Fibroblast of upper back skin (primary cell): ENCODE measurements at places on chromosomes 1 and 21.
A peak's percentile ranks its signal among the peaks of the same experiment; 100 is the strongest.

DNA sequence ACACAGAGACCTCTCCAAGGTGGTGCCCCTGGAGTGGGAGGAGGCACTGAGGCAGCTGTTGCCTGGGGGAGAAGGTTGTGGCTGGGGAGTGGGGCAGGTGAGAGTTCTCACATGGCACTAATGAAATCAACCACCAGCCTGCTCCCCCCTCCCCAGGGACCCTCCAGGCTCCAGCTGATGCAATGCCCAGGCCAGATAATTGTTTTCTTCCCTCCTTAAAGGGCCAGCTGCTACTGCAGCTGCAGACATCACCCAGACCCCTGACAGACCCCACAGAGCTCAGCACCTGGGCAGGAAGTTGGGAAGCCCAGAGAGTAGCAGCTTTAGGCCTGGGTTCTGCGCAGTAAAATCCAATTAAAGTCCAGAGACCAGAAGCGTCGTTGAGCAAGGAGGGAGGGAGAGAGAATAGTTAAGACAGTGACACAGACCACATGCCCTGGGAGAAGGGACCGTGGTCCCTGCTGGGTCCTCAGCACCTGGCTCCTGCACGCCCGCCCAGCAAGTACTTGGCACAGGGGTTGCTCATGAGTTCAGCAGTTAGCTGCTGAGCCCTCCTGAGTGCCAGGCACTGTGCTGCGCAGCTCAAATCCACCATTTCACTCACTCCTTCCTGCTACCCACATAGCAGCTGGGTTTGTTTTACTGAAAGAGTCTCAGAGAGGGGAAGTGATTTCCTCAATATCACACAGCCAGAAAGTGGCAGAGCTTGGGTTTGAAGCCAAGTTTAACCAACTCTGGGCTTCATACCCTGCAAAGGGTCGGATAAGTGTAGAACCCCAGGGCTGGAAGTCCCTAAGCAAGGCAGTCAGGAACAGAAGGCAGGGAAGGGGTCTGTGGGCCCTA, 1.9 kb downstream of the RIMS3 start:
- no peak for DNase-seq

- DNase-seq, result no peak
These were observed 25.1 kb upstream of the HTR1D start for GRCh38 chr1:23242414-23242813.

DNA sequence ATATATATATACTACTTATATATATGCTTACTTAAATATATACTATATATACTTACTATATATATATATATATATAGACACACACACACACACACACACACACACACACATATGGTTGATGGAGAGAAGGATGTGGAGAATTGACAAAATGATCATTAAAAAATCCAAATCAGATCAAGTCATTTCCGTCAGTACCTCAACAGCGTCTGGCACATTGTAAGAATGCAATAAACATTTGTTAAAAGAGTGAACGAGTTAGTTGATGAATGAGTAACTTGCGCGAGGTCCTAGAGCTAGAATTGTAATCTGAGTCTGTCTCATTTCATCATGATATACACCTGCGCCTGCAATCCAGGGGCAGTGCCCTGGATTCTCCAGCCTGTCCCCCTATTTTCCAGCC, 243.0 kb upstream of the MAP1LC3C start:
- no peak for DNase-seq

GRCh38 chr1:99152132-99152531, 112.2 kb upstream of the PLPPR4 start:
- no peak for DNase-seq

GRCh38 chr1:112950426-112950825, 5.6 kb downstream of the SLC16A1 start:
- no peak for DNase-seq

DNA sequence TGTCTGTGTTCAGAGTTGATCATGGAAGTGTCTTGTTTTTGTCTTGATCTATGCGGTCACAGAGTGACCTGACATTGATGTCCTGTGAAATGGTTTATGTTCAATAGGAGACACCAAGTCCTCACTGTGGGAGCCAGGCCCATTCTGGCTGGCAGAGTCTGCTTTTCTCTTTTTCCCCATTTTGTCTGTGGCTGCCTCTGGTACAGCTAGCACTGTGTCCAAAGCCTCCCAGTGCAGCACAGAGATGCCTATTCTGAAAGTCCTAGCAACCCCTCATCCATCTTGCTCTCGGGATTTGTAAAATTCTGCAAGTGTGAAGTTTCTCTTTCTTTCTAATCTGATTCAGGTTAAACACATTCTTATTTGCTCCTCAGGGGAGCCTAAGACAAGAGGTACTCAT, 14.3 kb downstream of the TNN start:
- DNase-seq, result no peak

- no peak for DNase-seq
These were observed 765 bp upstream of the HIPK1 start for GRCh38 chr1:113928187-113928930.

DNA sequence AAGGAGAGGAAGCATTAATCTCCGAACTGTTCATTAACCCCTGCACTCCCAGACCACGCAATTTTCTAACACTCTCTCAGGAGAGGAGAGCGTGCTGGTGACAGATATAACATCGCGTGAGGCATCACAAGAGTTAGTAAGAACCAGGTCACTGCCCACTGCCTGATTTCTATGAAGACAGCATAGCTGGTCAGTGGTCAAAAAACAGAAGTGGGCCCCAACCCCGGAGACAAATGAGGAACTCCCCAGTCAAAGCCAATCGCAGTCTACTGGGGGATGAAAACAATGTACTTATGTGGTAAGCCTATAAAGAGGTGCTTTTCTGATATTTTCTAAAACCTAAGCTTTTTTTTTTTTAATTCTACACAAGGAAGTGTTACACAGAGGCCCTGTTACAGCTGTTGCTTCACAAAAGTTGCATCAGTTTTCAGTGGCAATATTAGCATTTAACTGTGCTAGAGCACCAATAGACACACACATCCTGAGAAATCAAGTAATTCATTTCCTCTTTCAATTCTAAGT, 231.8 kb upstream of the IRF2BP2 start:
- DNase-seq, result no peak

DNA sequence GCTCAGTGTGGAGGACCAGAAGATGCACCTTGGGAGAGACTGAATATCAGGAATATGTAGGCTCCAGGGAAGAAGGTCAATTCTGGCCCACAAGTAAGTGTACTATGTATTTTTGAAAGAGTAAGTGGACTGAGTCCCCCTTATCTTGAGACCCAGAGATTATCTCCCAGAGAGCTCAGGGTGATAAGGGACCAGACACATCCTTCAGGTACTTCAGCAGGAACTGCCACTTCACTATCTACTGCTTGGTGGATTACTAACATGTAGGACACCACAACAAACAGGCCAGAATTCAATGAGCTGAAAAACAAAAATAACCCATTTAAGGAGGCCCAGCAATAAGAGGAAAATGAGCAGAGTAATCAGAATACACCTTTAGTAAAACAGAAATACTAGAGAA, 119.2 kb downstream of the ZNF644 start:
- no peak for DNase-seq

DNA sequence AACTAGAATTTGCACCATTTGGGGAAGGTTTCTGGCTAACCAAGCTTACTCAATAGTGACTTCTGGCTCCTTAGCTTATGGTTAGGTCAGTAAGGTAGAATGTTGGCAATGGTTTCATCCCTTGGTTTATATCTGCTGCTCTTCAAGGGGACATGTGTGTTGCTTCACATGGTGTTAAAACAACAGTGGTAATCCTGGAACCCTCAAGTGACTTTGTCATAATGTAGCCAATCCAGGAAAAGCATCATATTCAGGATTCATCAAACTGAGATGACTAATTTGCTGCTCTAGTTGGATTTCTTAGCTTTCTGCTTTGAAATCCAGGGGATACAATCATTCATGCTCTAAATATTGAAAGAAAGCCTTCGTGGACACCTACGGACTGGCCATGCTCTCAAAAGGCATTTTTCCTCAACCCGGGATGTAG, 108.7 kb downstream of the RGL1 start:
- DNase-seq, result peak; percentile 77

- DNase-seq, result no peak
These were observed 611 bp upstream of the PIK3C2B start for GRCh38 chr1:204495078-204495753.

- DNase-seq, result no peak
These were observed 76.7 kb downstream of the ASH1L start for GRCh38 chr1:155485945-155486344.

DNA sequence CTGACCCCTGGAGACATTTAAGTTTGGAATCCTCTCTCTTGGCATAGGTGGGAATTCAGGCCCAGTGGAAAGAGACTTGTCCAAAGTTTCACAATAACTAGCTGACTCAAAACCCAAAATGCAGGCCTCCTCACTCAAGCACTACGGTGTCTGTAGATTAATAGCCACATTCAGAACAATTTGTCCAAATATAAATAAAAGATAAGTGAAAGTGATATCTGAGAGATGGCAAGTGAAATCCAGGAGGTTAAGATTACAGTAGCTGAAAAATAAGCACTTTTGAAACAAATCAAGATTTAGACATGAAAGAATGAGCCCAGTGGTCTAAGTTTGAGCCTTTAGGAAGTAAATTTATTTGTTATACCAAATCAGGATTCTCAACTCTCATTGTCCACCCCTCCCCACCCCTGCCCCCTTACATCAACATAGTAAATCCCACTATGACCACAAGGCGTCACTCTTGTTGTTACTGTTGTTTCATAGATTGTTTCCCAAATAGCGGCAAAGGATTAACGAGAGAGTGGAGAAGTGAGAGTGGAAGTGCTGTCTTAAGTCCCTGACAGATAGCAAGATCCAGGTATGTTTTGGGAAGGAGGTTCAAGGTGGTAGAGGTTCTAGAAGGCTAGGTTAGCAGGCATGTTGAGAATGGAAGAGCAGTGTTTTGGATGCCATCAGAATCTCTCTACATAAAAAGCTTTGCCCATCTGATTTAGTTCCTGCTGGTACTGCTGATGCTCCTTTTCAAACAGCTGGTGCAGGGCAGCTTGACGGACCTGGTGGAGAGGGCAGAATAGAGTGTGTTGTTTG, 7.1 kb upstream of the TPM3 start:
- DNase-seq, result peak; percentile 56

GRCh38 chr1:162901243-162901642, 40.3 kb upstream of the CCDC190 start:
- no peak for DNase-seq

DNA sequence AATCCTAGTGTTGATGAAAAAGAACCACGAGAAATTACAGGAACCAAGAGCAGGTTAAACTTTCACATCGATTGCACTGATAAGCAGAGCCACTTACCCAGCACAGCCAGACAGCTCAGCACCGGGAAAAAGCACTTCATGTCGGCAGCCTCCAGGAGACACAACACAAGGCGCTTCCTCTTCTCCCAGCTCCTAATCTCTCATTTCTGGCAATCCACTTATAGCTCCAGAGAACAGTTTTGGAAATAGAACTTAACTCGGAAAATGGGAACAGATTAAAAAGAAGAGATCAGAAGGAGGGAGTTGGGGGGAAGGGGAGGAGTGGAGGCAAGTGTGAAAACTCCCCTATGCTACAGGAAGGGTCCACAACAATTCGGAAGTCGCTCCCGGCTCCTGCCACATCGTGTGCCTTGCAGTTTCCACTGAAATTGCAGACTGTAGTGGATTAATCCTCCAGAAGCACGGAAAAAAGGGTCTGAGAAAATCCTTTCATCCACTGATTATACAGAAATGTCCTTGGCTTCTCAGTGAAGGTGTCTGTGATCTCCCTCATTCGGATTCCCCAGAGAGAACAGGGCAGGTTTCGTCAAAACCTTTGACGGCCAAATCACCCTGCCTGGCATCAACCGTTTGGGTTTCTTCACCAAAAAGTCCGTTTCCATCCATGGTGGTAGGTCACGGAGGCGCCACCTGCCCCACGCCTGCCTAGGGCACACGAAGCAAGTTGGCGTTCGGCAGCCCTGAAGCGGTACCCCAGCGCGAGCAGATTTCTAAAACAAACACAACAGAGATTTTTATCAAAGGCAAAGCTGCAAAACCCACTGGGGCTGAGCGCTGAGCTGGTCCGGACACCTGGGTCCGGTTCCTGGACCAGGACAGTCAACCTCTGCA, 1.1 kb downstream of the IGSF3 start:
- no peak for DNase-seq

DNA sequence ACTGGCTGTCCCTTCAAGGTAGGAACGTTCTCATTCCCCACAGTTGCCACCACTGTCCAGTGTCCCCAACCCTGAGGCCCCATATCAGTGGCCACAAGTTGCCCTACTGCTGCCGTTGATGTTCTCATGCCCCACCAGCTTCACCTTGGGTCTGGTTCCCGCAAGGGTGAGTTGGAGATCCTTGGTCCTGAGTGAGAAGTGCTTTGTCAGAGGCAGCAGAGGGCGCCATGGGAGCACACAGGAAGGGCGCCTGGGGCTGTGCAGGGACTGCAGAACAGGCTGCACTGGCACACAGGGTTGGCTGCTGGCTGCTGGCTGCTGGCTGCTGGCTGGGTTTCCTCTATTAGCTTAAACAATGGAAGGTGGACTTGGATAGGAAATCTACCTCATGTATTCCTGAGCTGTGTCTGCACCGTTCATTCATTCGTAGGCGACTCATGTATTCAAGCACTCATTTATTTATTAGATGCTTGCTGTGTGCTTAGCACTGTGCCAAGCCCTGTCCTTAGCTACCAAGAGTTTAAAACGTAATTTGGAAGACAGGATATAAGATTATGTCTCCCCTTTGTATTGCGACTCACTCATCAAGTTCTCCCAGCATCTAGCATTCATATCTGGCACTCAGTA, 2.1 kb upstream of the S100A9 start:
- DNase-seq, result peak; percentile 37
